Stimulated activated CD8-positive, alpha-beta memory T cell treated with anti-CD3 and anti-CD28 coated beads, Interleukin-15, amount 100 ng/mL, for 24 hours (primary cell): ENCODE measurements at places on chromosomes 2 and 18.

GRCh38 chr18:65527879-65528633, 222.8 kb upstream of the CDH7 start:
- no peak for DNase-seq

DNA sequence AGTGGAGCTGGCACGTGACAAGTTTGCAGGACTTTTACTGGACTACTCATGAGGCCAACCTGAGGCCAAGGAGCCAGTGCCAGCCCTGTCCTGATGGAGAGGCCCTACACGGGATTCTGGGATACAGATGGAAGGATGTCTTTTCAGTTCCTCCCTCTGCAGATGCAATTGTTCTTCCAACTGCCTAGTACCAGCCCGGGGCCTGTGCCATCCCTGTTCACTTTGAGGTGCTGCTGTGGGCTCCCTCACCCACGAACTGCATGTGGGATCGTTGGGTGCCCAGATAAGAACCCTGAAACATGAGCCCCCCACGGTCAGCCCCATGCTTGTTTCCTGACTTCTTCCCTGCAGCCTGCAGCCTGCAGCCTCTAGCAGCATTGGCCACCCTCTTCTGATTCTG, 25.3 kb upstream of the LAPTM4A start:
- DNase-seq, result no peak

- no peak for DNase-seq
These were observed 23.6 kb upstream of the RBM44 start for GRCh38 chr2:237774811-237775553.

- DNase-seq, result no peak
These were observed 177.0 kb downstream of the TGIF1 start for GRCh38 chr18:3626929-3627458.

- DNase-seq, result no peak
These were observed 160.5 kb downstream of the TMEM182 start for GRCh38 chr2:102922321-102922720.

DNA sequence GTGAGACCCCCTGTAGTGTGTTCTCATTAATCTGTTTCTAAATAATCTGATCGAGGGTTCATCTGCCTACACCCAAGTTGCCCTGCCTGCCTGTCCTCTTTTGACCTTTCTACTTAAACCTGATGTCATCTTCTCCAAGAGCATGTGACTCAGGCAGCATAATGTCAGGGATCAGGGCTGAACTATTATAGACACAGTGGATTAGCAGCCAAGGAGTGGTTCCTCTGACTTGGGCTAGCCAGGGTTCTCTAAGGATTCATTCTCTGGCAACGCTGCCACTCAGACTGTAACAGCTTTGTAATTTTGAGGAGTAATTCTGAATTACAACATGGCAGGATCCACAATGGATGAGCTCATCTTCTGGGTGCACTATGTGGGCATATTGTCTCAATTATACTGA, 124.0 kb downstream of the MDH1 start:
- no peak for DNase-seq

GRCh38 chr18:26547646-26548414, 523 bp downstream of the KCTD1 start:
- DNase-seq, result no peak

DNA sequence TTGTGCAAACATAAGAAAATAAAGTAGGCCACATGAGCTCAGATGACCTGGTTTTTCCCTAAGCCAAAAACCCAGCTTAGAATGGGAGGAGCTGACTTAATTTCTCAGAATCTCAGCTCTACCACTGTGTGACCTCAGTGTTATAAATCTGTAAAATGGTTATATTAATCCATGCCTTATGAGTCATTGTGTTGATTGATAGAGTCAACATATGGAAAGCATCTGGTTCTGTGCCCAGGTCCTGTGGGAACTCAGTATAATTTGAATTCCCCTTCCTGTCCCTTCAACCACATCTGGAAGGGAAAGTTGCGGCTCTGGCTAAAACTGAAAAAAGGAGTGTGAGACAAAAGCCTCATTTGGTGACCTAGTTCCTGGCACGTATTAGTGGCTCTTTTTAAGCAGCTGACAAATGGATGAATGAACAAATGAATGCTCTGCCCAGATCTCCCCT, 25.7 kb downstream of the TMEM177 start:
- no peak for DNase-seq

DNA sequence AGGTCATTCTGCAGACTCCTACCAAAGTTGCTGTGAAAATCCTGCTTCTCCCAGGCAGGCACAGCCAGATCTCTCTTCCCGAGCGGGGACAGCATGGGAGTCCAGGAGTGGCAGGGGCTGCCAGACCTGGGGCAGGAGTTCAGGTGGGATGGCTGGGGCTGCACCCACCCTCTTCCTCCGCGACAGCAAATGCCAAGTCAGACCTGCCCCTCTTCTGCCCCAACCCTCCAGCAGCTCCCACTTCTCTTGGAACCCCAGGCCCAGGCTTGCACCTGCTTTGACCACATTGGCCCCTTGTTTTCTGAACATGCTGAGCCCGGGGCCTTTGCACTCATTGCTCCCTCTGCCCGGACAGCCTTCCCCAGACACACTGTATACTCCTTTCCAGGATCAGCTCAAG, 288.2 kb upstream of the HS6ST1 start:
- DNase-seq, result no peak

DNA sequence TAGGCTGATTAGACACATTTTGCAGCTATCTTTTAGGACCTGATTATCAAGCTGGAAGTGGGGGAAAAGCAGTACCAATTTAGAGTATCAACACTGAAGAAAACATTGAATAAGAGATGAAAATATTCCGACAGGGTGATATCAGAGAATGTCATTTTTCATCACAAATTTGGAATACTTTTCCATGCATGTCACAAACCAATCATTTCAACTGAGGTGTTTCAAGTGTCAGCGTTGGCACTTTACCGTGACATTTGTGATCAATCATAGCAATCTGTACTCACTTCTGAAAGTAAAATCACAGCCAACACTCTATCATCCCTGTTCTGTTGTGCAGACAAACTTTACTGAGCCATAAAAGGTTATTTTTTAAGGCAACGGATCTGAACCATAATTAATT, 75.4 kb downstream of the PDE1A start:
- no peak for DNase-seq

DNA sequence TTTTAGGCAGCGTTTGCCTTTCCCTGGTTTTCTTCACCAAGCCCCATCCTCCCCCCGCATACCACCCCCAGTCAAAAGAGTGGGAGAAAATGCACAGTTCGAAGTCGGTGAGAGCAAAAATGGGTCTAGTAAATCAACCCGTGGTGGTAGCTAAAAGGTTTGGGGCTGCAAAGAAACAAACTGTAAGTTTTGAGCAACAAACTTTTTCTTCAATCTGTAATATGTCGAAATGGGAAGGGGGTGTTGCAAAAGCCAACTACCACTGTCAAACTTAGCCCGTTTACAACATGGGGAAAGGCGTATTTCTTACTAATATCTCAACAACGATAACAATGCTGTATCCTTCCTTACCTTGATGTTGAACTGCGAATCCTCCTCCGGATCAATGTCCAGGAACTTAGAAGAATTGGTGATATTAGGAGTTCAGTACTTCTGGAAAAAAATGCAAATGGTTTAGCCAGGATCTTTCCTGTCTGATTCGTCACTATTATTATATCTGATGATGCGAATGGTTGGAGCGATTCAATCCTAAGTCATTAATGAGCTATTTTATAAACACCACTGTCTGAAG, 2.4 kb upstream of the SATB2 start:
- DNase-seq, result no peak

- DNase-seq, result no peak
These were observed 147.1 kb upstream of the BOD1L2 start for GRCh38 chr18:56999823-57000222.

DNA sequence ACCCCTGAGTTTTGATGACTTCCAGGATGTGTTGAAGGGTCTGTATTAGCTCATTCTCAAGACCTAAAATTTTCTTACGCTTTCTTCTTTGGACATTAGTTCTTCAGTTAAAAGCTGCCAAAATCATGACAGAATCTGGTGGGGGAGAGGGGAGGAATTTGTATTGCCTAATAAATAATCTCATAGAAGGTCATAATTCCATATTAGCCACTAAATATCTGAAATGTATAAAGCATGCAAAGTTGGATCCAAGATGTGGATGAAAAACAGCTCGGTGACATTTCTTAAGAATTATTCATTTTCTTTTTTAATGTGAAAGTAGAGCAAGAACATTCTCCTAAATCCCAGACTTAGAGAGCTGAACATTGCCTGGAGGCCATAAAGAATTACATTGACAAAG, 120.1 kb downstream of the MMADHC start:
- no peak for DNase-seq

DNA sequence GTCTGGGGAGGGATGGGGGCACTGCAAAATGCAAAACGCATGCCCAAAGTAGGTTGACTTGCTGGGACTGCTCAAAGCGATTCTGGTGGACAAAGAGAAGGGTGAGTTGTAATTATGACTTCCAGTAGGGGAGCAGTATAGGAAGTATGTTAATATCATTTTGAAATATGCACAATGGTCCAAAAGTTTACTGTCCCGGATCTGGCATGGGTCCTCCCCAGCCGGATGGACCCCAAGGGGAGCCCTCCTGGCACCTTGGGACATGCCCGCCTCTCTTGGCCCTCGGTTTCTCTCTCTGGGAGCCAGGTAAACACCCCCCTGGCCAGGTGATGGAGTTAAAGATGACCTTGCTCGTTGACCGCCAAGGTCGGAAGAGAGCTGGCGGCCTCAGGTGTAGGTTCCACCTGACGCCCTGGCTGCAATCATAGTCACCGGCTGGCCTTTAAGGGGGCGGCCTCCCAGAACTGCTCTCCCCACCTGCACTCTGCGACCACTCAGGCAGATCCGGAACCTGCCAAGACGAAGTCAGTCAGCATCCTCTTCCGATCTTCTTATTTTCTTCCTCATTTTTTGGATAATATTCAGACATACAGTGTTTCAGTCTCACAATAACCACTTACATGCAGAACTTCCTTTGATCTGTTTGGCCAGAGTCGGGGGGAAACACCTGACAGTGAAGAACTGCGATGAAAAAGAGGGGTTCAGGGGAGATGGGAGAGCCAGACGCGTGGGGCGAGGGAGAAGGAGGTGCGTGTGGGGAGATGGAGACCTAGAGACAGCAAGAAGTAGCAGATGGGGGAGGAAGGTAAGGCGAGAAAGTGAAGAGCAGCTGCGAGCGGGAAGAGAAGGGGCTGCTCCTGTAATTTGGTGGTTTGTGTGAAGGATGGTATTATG, 148.3 kb downstream of the MEIS1 start:
- DNase-seq, result no peak

DNA sequence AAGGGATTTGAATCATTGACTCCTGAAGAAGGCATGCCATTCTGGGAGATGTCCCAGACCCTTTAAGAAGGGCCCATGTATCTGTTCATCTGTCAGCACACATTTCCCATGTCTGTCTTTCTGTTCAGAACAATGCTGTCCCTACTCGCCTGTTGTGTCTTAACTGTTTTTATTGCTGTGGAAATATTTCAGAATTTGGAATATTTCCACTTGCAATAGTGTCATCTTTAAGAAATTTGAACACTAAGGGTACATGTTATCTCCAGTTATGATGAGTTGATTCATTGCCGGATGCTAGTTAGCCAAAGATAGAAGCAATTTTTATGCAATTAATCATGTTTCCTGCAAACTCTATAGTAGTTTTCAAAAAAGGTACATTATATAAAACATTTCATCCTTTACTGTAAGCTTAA, 36.9 kb upstream of the NT5C1B start:
- no peak for DNase-seq

GRCh38 chr2:223092667-223093066, 40.7 kb downstream of the KCNE4 start:
- no peak for DNase-seq

DNA sequence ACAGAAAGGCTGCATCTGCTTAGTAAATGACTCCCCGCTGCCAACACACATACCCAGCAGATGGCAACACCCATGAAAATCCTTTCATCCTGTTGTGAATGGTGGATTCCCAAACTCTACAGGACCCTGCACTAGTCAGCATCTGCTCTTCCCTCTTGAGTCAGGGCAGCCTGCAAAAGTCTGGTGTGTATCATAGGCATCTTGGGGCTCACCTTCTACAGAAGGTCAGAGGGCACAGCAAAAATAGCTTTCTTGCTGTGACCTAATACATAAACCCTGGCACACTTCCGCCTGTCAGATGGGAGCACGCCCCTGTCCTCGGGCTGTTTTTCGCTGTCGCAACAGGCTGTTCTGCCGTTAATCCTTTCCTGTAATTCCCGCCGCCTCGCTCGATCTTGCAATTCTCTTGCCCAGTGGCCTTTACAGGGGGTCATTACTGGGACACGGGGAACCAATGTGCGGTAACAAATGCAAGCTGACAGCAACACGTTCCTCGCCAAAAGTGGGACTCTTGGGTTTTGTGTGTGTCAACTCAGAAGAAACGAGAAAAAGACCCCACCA, 19.9 kb upstream of the SCYGR1 start:
- no peak for DNase-seq

DNA sequence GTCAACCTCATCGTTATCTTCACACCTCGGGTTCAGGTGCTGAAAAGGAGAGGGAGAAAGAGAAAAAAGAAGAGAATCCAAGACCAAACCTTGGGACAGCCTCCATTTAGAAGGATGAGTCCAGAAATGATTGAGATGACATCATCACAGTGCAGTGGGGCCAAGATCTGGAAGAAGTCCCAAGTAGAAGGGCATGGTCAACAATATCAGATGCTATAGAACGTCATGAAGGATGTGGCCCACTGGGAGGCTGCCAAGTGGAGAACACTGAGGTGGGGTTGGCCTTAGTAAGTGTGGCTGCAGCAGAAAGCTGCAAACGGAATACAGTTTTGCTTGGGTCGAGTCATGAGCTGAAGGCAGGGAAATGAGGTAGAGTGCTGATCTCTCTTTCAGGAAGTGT, 91.1 kb upstream of the FZD7 start:
- no peak for DNase-seq

DNA sequence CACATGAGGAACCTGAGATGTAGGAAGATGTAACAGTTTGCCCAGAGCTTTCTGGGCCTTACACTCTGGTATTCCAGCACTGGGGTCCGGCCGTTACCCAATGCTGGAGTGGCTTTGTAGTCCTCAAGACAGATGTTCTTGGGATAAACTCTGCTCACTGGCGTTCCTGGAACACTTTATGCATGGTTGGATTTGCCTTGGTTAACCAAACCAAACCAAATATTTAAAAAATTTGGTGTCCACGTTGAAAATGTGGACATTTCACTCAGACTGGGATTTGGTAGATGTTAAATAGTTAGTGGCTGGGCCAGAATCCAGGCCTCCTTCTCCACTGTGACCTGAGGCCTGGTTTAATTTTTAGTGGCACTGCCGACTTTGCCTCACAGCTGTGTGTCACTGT, 81.5 kb downstream of the ACOXL start:
- no peak for DNase-seq

- no peak for DNase-seq
These were observed 437.4 kb downstream of the PIK3C3 start for GRCh38 chr18:42392416-42392815.

- no peak for DNase-seq
These were observed 18.4 kb upstream of the MAL start for GRCh38 chr2:95007031-95007609.
